ENCODE measurements at places on chromosomes 3 and 15.

- no peak for DNase-seq
These were observed 15.0 kb downstream of the CACNA2D3 start for GRCh38 chr3:54137311-54137710.

DNA sequence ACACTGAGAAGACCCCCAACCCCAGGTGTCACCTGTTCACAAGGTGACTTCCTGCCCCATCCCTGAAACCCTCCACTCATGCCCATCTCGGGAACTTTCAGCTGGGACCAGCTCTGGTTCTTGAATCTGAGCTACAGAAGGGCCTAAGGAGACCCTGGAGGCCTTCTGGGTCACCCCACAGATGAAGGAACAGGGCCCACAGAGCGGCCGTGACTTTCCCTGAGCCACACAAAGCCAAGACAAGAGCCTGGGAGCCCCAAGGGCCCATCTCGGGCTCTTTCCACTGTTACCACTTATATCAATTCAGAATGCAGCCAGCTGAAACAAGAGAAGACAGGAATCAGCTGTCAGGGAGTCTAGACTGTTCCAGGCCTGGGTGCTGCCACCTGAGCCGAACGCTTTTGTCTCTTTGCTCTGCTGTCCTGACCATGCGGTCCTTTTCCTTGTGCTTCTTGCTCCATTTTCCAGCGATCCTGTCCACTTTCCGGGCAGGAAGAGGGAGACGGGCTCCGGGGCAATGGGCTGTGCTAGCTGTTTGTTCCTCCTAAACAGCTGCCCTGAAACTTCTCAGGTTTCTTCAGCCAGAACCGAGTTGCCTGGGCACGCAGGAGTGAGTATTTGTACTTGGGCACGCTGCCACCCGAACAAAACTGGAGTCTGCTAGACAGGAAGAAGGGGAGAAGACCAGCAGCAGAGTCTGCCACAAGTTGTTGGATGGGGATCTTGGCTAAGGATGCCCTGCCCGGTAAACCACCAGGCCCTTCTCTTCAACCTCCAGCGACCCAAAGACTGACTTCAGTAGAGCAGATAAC lies 28.0 kb upstream of the PIGZ start:
- DNase-seq = no peak

- no peak for DNase-seq
These were observed 220.0 kb upstream of the TPRG1 start for GRCh38 chr3:188951734-188952133.

DNA sequence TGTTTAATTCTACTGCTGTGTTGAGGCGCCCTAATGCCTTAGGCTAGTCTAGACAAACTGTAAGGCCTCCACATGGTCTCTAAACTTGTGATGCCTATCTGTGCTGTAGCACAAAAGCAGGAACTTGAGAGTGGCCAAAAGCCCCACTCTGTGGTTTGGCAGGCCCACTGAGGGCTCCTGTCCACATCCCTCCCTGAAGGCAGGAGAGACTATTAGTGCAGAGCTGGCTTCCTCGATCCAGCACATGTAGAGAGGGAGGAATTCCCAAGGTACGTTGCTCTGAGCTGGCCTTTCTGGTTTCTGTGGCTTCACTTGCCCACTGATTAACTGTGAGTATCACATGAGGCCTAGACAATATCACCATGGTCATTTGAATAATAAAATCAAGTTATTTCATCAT lies 90.6 kb downstream of the POLR2M start:
- no peak for DNase-seq
